ENCODE measurements at places on chromosomes 2 and 18.

DNA sequence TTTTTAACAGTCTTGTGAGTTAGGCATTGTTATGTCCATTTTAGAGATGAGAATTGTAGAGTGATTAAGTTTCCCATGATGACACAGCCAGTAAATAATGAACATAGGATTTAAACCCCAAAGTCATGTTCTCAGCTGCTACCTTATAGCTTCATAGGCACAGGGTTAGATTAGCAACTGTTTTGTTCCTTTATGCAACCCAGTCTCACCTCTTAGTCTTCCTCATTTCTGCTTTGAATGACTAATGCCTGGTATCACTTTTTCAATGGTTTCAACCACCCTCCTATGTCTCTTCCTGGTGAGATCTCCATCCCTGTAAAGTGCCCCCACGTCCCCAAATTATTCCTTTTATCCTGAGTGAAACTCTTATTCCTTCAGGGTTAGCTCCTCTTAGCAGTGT is 44.3 kb downstream of the MFSD6 start:
- no peak for DNase-seq

- DNase-seq = no peak
These were observed 232.2 kb downstream of the GULP1 start for GRCh38 chr2:188523919-188524318.

DNA sequence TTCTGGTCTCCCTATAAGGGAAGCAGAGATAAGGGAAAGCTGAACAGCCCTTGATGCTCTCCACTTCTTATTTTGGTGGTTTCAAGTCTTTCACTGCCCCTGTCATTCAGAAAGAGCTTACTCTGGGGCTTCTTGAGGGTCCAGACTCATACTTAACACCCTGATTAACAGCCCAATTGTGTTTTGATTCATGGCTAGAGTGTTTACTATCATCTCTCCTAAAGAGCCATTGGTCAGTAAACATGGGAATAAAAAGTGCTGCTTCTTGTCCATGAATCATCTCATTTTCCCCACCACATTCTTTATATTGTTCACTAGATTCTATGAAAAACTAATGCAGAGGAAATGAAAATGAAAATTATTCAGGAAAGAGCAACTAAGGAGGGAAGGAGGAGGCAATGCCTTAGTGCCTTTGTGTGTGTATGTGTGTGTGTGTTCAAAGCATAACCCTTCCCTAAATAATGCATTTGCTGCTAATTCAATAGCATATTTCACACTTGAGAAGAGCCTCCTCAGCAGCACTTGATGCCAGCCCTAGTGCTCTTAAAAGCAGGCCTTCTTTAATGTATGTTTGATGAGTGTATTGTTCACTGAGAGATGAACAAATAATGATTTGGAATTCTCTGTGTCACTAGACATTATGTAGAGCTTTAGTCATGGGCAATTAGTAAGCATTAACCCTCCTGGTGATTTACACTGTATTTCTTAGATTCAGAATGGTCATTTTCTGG is 63.5 kb downstream of the DCC start:
- DNase-seq = no peak

- DNase-seq = no peak
These were observed 44.8 kb downstream of the CDH2 start for GRCh38 chr18:28132084-28132483.

DNA sequence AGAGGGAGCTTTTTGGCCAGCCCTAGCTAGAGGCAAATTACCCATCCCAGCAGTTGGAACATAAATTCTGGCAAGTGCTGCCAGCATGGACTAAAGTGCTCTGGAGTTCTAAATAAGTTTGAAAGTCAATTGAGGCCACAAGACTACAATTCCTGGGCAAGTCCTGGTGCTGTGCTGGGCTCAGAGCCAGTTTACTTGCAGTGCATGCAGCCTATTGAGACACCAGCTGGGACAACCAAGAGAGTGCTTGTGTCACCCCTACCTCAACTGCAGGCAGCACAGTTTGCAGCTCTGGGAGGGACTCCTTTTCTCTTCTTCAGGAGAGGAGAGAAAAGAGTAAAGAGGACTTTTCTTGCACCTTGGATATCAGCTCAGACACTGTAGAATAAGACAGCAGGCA is 277.2 kb upstream of the TMEFF2 start:
- DNase-seq = no peak

- DNase-seq = no peak
These were observed 23.8 kb downstream of the FAP start for GRCh38 chr2:162219426-162219825.

DNA sequence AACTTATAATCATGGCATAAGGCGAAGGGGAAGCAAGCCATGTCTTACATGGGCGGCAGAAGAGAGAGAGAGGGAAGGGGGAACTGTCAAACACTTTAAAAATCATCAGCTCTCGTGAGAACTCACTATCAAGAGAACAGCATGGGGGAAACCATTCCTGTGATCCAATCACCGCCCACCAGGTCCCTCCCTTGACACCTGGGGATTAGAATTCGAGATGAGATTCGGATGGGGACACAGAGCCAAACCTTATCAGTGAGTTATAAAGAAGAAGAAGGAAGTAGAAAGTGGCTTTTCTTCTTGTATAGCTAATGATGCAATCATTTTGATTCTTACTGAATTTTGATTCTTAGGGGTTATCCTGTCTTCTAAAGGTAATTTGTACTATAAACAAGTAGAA is 51.4 kb downstream of the SMCHD1 start:
- no peak for DNase-seq

DNA sequence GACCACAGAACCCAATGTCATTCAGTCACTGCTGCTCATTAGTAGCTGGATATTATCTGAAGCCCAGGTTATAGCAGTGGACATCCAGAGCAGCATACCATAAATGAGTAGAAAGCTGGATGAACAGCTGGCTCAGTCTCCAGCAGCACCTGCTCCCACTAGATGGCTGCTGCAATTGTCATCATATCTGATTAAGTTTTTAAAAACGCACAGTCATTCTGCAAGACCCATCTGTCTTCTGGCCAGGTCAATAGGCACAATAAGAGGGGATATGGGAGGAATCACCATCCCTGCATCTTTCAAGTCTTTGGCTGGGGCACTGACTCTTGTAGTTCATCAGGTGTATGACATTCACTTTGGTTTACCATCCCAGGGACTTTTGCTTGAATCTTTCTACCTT is 55.1 kb upstream of the XDH start:
- no peak for DNase-seq

DNA sequence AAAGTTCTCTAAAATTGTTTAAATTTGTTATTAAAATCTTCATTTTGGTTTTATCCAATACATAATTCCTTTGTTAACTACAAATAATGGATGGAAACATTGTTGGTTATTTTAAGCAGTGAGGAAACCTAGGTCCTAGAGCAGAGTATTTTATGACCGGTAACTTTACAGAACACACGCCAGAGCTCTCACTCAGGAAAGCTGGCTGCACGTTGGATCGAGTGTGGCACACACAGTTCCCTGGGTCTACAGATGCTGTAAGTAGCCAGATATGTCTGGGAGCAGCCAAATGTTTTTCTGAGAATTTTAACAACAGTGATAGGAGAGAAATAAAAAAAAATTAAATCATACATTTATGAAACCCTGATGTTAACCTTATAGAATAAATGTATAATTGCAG is 264.4 kb downstream of the ZNF407 start:
- no peak for DNase-seq

DNA sequence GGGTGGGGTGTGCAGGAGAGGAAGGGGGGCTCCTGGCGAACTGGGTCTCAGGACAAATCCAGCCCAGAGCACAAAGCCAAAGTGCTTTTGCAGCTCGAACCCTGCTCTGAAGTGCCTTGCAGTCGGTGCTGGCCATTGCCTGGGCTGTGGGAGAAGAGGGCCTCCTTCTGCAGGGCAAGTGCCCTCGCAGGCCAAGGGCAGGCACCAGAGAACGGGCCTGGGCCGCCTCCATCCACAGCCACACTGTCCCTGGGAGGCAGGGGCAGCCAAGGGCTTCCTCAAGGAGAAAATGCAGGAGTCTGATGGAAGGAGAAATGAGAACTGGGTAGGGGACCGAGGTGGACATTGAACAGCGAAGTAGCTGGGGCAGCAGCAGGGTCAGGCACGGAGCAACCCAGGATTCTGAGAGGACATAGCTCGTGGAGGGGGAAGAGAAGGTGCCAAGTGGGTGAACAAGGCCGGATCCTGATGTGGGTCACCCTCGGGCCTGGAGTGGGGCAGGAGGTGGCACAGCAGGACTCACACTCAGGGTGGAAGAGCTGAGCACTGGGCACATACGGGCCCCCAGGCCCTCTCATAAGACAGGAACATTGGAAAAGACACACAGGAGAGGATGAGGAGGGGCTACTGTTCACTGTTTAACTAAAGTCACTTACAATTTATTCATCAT is 312.8 kb upstream of the SALL3 start:
- DNase-seq = no peak

DNA sequence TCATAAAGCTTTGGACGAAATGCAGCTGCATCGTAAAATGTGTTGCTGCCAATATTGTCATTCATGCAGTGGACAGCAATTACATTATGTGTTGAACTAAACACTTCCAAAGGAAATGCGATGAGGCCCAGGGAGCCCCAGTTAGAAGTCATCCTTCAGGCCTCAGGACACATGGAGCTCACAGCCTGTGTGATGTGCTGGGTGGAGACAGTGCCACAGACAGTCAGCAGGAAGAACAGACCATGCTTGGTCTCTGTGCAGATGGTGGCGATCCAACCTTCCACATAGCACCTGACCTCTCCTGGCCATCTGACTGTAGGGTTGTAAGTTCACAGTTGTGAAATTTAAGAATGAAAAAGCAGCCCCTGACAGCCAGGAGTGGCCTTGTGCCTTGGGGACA is 118.3 kb upstream of the ALKAL2 start:
- DNase-seq = no peak

GRCh38 chr2:159200498-159200897 is 86.0 kb downstream of the WDSUB1 start:
- no peak for DNase-seq

DNA sequence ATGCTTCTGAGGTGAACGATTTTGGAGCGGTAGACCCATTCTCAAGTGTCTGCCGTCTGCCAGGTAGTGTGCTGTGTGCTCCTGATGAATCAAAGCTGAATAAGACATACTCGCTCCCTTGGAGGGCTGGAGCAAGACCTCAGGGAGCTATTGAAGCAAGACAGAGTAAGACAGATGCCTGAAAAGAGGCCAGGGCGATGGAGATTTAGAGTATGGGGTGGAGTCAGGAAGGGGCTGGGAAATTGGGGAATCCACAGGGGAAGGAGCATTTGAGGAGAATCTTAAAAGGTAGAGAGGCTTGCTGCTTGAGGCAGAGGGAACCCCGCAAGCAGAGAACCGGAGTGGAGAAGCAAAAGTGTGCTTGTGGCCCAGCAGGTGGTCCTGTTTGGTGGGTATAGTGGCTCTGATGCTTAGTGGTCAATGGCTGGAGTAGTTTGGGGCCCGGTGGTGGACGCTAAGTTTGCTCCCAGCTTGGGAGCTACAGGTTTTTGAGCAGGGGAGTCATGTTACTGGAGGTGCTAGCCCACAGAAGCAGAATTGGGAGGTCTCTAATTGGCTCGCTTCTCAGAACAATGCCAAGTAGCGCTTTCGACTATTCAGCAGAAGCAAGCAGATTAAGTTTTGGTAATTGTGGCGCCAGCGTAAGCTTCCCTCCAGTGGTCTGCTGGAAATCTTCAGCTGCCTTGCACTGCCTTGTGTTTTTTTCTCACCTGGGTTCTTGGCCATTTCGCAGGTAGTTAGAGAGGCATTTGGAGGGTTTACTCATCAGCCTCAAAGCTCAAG is 2.0 kb downstream of the CNNM4 start:
- DNase-seq = no peak
